ENCODE measurements at places on chromosomes 1 and 21.

GRCh38 chr1:202811296-202812175, 782 bp downstream of the PCAT6 start:
- no peak for DNase-seq

GRCh38 chr21:29211205-29211604, 80.8 kb downstream of the MAP3K7CL start:
- no peak for DNase-seq

GRCh38 chr1:84913555-84913892, 20.5 kb upstream of the LPAR3 start:
- no peak for DNase-seq

- DNase-seq = no peak
These were observed 95.1 kb downstream of the FASLG start for GRCh38 chr1:172753964-172754363.

DNA sequence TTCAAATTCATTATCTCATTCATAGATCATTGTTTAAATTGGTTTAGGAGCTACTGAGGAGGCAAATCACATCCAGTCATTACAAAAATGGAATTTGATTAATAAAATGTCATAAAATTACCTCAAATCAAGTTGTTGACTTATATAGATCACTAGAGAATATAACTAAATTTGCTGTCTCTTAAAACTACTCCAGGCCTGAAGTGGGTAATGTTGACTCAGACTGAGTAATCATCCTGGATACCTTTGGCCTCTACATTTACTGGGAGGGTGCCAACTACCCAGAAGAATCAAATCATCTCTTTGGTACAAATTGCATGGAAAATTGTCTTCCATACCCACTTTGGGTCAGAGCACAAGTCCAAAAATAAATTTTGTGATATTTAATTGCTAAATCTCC, 191.2 kb upstream of the GREM2 start:
- DNase-seq = no peak

- no peak for DNase-seq
These were observed 26.7 kb upstream of the LDLRAP1 start for GRCh38 chr1:25516686-25517085.

GRCh38 chr21:43304621-43305335, 122.2 kb downstream of the SIK1 start:
- no peak for DNase-seq

GRCh38 chr1:117689997-117690625, 84.3 kb downstream of the TENT5C start:
- no peak for DNase-seq

DNA sequence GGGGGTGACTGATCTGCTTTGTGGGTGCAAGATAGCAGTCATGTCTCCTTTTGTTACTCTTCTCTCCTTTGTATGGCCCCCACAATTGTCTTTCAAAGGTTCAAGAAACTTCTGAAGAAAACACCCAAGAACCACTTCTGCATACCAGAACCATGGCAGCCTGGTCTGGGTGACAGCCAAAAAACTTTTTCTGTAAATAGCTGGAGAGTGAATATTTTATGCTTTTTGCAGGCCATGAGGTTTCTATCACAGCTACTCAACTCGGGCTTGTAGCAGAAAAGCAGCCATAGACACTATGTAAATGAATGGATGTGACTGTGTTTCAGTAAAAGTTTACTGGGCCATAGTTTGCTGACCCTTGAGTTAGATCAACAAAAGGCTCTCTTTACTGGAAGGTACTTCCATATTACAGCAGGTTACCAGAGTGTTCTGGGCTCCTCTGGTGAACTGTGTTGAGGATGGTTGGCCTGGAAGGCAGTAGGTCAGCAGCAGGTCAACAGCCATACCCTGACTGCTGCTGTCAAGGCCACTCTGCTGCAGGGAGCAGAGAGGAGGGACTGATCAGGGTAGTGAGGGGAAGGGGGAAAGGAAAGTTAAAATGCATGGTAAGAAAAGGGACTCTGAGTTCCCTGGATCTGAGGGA, 116.4 kb downstream of the GDAP2 start:
- no peak for DNase-seq
